CD4-positive, alpha-beta T cell treated with Interleukin-21 for 1 hour (primary cell): ENCODE measurements at places on chromosomes 2 and 18.

DNA sequence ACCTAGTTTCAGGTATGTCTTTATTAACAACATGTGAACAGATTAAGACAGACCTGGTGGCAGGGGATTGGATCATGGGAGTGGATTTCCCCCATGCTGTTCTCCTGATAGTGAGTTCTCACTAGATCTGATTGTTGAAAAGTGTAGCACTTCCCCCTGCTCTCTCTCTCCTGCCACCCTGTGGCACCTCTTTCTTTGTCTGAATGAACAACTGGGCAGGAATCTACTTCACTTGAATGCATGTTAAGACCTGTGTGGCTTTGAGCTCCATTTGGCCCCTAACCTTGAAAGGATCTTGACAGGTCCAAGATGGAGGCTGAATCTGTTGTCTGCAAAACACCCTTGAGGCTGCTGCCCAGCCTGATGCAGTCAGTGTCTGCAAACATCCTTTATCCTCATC lies 194.4 kb downstream of the RNF144A start:
- DNase-seq, result no peak

- DNase-seq, result no peak
Measured at GRCh38 chr2:45822272-45822630, 170.8 kb downstream of the PRKCE start.

DNA sequence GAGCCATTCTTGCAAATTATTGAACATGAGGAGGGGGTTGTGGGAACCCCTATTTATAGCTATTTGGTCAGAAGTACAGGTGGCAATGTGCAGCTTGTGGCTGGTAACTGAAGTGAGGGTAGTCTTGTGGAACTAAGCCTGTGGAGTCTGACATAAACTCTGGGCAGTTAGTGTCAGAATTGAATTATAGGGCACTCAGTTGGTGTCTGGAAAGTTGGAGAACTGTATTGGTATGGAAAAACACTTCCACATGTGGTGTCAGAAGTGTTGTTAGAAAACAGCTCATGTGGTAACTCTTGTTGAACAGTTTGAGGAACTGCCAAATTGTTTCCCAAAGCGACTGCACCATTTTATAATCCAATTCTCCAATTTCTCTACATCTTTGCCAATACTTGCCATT lies 7.5 kb downstream of the RALBP1 start:
- no peak for DNase-seq

- no peak for DNase-seq
Measured at GRCh38 chr2:227623226-227623625, 5.9 kb downstream of the SCYGR4 start.

DNA sequence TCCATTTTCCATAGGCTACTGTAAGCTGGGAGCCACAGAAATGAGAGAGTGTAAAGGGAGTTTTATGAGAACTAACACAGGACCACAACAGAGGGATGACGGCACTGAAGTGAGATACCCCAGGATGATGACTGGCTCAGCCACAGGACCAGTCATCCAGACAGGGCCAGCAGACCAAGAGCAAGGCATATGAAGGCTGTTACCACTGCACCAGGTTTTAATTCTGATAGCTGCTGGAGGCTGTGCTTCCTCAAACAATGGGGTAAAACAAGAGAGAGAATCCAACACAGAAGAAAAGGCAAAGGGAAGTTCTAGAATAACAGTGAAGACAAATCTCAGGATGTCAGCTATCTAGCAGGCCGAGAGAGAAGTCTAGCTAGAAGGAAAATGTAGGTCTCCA lies 94.9 kb downstream of the BCL2 start:
- DNase-seq, result peak; percentile 29

DNA sequence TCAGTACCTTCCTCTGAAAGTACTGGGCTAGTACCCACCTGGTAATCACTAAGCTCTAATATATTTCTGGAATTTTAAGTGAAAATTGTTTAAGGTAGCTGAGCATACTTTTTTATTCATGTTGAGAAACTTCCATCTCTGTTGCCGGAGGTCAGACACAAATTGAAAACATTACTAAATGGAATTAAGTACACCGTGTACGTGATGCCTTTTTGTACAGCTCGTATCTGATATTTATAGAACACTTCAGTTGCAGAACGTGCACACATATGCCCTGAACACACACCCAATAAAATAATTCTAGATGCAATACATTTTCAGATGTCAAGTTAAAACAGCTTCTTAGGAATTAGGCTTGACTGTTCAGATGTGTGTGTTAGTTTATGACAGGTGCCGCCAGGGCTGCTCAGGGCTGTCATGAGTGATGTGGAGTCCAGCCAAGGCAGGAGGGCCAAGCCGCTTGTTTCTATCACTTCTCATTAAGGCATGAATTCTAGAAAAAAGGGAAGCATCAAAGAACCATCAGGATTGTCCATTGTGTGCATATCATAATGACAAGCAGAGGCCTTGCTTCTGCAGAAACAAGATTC lies 80.9 kb upstream of the FOSL2 start:
- no peak for DNase-seq

DNA sequence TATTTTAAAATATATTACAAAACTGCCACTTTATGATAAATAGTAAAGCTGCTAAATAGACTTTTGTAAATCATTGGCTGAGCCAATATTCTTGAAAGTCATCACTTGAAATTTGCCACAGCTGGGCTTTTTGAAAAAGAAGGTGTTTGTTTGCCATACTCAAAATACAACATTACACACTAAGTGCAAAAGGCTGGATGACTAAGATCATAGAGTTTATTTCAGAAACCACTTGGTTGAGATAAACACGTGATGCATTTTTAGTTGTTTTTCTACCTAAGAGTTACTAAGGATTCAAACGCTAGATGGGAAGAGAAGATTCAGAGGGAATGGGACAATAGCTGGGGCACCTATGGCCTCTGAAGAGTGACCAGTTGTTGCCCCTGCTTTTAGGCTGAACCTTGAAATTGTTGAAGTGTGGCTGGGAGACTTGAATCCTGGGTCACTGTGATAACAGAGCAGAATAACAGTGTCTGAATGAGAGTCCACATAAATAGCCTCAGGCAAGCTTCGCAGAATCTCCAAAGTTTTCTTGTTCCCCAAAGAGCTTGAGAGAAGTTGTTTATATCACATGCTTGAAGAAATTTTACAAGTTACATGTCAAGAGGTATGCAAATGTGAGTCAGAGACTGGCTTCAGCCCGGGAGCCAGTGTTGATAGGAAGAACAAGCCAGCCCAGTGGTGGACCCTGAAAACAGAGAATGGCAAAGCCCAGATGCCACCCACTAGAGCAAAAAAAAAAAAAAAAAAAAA lies 409.8 kb downstream of the GPD2 start:
- DNase-seq, result no peak

DNA sequence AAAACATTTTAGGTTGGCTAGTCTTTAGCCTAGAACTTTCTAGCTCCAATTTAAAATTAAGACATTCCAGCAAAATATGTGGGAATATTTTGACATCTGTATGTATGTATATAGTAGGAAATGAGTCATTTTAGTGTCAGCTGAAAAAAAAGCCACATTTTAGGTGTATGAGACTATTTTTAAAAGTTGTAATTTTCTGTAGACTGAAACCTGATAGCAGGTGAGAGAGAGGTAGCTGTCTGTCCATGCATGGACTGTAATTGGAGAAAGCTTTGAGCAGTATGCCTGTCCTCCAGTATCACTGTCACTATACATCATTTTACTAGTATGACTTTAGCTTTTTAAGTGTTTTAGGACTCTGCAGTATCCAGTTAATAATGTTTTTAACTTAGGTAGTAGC lies 26.1 kb upstream of the PPP1R1C start:
- DNase-seq, result no peak

DNA sequence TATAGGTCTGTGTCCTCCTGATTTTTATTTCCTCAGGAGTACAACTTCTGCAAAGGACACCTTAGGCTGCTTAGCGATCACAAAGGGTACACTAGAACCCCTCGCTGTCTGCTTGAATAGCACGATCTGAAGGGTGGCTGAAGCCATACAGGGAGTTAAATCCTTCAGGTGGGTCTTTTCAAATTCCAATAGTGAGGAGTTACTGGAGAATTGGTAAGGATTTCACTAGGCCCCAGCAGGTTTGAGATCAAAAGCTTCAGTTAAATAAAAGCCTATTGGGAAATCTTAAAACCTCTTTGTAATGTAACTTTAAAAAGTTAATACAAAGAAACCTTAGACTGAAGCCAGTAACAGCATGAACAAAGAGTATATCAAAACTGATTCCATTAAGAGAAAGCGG lies 613.1 kb downstream of the ZEB2 start:
- DNase-seq, result no peak

DNA sequence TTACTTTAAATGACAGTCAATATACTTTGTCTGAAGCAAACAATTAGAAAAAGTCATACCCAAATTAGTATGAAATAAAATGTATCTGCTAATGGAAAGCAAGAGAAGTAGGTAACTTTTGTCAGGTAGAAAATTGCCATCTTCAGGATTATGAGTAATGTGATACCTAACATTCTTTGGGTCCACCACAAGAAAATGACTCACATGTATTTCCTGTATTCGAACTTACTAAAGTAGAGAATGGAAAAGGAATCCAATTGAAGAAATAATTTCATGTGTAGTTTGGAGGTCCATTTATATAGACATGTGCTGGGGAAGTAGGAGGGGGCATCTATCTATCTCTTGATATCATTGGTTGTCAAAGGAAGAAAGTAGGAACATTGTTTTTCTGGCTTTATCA lies 636.2 kb upstream of the CHAC2 start:
- no peak for DNase-seq

GRCh38 chr2:207296265-207296948 lies 130.7 kb upstream of the KLF7 start:
- DNase-seq, result no peak

- no peak for DNase-seq
Measured at GRCh38 chr2:179141206-179141605, 91.3 kb upstream of the CCDC141 start.

DNA sequence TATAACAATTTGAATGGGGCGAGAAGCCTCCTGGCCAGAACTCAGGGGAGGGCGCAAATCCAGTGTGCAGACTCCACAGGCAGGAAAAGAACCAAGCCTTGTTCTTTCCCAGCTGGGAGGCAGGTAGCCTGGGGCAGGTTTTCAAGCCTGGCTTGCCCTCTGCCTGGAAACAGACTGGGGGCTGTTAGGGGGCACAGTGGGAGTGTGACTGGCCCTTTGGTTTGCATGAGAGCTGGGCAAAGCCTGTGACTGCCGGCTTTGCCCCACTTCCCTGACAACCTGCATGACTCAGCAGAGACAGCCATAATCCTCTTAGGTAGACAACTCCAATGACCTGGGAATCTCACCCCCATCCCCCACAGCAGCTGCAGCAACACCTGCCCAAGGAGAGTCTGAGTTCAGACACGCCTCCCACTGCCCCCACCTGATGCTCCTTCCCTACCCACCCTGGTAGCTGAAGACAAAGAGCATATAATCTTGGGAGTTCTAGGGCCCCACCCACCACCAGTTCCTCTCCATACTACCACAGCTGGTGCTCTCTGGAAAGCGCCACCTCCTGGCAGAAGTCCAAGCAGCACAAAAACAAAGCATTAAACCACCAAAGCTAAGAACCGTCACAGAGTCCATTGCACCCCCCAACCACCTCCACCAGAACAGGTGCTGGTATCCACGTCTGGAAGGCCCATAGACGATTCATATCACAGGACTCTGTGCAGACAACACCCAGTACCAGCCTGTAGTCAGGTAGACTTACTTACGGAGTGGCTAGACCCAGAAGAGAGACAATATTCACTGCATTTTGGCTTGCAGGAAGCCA lies 402.5 kb downstream of the STK39 start:
- DNase-seq, result no peak

DNA sequence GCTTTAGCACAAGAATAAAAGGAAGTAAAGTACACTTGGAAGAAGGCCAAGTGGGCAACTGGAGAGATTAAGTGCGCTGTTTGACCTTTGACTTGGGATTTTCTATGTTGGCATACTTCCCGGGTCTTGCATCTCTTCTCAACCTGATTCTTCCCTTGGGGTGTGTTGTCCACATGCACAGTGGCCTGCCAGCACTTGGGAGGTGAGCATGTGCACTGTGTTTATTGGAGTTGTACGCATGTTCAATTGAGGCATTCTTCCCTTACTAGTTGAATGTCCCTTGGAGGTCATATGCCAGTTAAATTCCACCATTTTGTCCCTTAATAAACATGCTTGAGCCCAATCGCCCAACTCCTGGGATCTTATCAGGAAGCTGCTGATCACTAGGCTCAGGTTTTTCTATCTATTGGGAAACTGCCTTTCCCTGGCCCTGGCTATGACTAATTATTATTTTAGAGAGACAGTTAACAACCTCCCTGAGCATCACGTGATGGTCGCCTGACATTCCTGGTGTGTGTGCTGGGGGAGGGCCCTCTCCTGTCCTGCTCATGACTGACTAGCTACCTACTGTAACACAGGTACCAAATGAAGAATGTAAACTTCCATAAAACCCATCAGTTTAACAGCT lies 62.5 kb upstream of the RAPGEF4 start:
- DNase-seq, result no peak

GRCh38 chr18:10863026-10863425 lies 286.3 kb downstream of the PIEZO2 start:
- DNase-seq, result no peak

- no peak for DNase-seq
Measured at GRCh38 chr2:8095978-8096377, 585.9 kb upstream of the ID2 start.

DNA sequence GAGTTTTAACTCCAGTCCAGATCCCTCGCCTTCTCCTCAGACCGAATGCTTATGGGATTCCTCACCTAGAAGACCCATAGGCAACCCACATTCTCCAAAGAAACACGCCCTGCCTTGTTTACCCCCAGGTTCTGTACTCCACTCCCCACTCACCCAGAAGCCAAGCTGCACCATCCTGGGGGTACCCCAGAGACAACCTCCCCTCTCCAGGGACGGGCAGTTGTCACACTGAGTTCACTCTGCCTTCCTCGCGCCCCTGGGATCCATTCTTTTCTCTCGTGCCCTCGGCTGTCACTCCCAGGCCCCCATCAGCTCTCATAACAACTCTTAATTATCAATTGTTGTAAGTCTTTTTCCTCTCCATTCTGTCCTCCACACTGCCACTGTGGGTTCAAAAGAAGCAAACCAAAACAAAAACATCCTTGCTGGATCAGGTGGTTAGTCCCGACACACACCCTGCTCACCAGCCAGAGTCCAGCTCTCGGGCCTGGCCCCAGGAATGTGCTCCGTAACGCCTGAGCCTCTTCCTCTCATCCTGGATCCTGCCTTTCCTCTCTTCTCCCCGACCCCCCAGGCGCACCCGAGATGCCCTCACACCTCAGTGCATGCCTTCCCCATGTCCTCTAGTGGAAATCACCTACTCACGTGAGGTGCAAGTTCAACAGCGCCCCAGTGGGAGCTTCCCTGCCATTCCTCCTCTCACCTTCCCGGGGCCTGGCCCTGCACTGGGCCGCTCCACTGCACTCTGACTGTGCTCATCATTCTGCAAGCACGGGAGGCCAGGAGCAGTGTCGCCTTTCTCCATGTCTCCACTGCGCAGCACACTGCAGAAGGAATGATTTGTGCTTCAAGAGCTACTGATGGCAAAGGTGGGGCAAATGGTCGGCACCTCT lies 20.7 kb downstream of the COX7A2L start:
- no peak for DNase-seq

- DNase-seq, result no peak
Measured at GRCh38 chr2:174568425-174568824, 29.2 kb downstream of the WIPF1 start.

GRCh38 chr2:109448946-109449788 lies 164.6 kb downstream of the SEPTIN10 start:
- DNase-seq, result no peak
